NCI-H2171 (cell line): ENCODE measurements at places on chromosomes 11 and 22.

- peak; percentile 56 for DNase-seq
Observed at GRCh38 chr11:130634961-130635473, 186.6 kb downstream of the ADAMTS15 start.

- DNase-seq = no peak
Observed at GRCh38 chr22:43554694-43555365, 143.0 kb downstream of the MPPED1 start.

- DNase-seq = no peak
Observed at GRCh38 chr11:121394785-121395184, 57.3 kb upstream of the SORL1 start.

GRCh38 chr22:38203090-38203810 lies 1.5 kb downstream of the MAFF start:
- no peak for DNase-seq

GRCh38 chr22:44928136-44928463 lies 81.7 kb downstream of the PHF21B start:
- DNase-seq = no peak

GRCh38 chr11:123338266-123338800 lies 91.7 kb upstream of the GRAMD1B start:
- DNase-seq = no peak

GRCh38 chr11:43222215-43222614 lies 89.6 kb upstream of the API5 start:
- DNase-seq = no peak

DNA sequence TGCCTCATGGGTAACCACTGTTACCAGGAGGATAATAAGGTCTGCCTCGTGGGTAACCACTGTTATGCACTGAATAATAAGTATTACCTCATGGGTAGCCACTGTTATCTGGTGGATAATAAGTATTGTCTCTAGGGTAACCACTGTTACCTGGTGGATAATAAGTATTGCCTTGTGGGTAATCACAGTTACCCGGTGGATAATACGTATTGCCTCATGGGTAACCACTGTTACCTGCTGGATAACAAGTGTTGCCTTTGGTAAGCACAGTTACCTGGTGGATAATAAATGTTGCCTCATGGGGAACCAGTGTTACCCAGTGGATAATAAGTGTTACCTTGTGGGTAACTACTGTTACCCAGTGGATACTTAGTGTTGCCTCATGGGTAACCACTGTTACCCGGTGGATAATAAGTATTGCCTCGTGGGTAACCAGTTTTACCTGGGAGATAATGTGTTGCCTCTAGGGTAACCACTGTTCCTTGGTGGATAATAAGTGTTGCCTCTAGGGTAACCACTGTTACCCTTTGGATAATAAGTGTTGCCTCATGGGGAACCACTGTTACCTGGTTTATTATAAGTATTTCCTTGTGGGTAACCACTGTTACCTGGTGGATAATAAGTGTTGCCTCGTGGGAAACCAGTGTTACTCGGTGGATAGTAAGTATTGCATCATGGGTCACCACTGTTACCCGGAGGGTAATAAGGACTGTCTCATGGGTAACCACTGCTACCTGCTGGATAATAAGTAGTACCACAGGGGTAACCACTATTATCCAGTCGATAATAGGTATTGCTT lies 10.6 kb upstream of the NXPE4 start:
- DNase-seq = no peak

GRCh38 chr11:132030896-132031295 lies 660.5 kb downstream of the NTM start:
- no peak for DNase-seq

DNA sequence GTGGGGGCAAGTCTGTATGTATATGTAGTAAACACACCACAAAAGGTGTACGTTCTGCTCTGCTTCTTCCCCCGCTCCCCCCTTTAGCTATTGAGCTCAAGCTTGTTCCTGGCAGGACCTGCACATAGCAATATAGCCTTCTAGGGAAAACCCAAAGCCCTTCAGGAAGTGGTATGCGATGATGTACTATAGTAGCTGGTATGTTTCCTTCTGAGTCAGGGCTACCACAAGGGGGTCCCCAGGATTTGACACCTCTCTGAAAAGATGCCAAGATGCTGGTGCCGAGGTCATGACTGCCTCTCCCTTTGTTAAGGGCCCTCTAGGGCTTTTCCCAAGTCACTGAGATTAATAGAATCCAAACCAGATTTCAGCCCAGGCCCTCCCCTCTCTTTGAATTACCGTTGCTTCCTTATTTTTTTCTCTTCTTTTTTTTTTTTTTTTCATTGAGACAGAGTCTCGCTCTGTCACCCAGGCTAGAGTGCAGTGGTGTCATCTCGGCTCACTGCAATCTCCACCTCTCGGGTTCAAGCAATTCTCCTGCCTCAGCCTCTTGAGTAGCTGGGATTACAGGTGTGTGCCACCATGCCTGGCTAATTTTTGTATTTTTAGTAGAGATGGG lies 268.4 kb downstream of the ETS1 start:
- no peak for DNase-seq

GRCh38 chr11:132848336-132848735 lies 684.0 kb downstream of the OPCML start:
- DNase-seq = no peak

DNA sequence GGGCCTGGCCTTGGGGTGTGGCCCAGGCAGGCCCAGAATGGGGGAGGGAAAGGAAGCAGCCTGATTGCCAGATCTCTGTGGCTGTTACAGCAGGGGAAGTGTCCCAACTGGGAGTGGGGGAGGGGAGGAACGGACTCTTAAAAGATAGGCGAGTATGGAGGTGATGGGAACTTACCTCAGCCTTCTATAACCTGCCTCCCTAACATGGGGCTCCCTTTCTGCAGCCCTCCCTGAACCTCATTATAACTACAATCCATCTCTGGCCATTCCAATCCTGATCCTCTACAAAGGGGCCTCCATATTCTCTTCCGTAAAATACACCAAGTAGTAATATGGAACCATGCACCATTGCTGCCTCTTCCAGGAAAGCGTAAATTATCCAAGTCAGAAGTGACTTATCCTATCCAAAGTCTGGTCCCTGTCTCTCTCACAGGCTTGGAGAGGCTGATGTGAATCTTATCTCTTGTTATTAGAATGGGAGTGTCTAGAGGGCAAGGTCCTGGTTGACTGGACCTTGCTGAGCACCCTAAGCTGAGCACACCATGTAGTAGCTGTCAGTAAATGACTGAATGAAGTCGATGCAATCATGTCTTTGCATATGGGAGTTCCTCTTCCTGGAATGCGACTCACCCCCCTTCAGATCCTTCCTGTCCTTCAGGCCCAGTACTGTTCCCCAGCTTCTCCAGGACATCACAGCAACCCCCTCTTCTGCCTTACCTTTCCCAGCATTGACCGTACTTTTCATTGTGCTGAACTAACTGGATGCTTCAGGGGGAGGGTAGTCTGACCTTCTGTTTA lies 5.9 kb downstream of the RHOG start:
- no peak for DNase-seq

DNA sequence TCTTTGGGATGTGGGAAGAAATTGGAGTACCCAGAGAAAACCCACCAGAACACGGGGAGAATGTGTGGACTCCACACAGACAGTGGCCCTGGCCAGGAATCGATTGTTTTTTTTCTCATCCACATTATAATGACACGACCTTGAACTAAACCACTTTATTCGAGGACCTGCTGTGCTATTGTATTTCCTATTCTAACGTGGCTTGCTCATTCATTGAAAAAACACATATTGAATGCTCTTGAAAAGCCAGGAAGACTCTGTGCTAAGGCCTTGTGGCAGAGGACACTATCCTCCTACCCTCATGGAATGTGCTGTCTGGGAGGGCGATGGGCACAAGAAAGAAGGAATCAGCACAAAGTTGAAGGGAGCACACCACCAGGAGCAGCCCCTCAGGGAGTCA lies 9.1 kb upstream of the SREBF2 start:
- no peak for DNase-seq

- DNase-seq = no peak
Observed at GRCh38 chr22:20089977-20090729, 10.1 kb downstream of the DGCR8 start.

- DNase-seq = no peak
Observed at GRCh38 chr22:36768616-36769015, 7.3 kb downstream of the IFT27 start.

DNA sequence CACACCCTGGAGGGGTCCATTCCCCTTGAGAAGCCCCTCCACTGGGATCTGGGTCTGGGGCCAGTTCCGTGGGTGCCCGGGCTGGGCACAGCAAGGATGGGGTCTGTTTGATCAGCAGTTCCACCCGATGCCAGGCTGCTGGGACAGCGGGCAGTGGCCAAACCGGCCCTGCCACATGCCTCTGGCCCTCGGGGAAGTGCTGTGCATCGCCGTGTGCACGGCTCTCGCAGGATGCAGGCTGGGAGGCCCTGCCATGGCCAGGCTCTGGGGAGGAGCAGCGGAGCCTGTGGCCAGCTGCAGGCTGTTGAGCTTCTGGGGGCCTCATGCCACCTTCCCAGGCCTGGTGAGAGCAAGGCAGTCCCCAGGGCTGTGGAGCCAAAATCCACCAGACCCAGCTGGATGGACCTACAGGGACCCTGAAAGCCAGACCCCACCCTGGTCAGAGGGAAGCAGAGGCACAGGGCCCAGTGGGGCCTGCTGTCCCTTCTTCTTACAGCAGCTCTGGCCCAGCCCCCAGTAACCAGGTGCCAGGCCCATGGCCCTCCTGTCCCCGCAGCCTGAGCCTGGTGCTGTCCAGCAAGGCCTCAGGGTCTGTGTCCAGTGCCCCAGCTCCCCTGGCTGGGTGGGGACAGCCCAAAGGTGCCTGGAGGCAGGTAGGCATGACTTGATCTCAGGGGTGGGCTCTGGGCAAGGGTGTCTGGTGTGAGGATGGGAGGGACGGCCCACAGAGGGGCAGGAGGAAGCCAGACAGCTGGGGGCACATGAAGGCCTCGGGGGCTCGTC lies 57.3 kb downstream of the WNT7B start:
- no peak for DNase-seq

DNA sequence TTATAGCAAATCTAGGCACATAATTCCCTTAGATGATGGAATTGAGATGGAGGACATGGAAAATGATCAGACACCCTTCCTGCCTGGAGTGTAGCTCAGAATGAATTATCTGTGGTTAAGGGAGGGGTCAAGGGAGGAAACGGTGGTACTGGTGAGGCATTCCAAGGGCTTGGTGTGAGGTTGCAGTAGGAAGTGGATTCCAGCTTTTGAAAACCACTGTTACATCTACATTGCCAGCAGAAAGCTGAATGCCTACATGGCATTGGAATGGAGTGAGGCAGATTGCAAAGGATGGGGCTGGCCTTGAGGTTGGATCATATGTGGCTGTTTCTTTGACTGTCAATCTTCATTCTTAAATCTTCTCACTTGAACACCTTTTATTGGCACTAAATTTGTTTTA lies 684.4 kb downstream of the NTM start:
- DNase-seq = no peak

GRCh38 chr11:37371346-37371970 lies 773.4 kb upstream of the RAG2 start:
- DNase-seq = no peak

- DNase-seq = no peak
Observed at GRCh38 chr11:114397349-114397982, 2.8 kb downstream of the C11orf71 start.

GRCh38 chr11:97118614-97119200 lies 728.9 kb downstream of the JRKL start:
- DNase-seq = no peak

DNA sequence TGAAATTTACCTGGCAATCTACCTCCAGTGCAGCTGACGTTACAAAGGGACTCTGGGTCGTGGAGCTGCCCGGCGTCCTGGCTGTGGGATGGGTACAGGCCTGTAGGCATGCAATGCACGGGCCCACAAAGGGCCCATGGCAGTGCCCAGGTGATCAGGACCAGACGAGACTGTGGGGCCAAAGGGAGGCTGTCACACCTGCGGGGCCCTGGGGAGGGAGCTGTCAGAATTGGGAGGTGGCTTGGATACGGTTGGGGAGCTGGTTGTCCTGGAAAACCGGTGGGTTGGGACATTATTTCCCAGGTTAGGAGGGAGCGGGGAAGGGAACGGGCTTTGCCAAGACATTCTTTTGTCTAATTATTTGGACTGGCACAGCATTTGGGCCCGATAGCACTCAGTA lies 958.5 kb downstream of the BRD1 start:
- DNase-seq = no peak

DNA sequence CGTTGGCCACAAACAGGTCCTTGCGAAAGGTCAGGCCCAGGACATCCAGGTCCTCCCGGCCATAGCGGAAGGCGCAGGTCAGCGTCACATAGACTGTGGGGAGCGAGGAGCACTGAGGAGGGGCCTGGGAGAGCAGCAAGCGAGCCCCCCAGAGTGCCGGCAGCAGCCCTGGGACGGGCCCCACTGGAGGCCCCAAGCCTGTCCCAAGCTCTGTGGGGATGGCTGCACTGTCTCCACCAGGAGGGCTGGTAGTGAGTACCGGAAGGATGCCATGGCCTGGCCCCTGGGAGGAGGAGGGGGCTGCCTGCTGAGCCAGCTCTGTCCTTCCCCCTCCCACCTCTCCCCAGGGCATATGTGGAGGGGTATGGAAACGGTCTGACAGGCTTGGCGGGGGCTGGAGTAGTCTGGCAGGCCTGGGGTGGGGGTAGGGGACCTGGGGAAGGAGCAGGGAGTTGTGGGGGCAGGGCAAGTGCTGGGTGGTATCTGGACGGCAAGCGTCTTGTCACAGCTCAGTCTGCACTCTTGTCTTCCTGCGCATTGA lies 42.9 kb downstream of the TPBGL start:
- no peak for DNase-seq

DNA sequence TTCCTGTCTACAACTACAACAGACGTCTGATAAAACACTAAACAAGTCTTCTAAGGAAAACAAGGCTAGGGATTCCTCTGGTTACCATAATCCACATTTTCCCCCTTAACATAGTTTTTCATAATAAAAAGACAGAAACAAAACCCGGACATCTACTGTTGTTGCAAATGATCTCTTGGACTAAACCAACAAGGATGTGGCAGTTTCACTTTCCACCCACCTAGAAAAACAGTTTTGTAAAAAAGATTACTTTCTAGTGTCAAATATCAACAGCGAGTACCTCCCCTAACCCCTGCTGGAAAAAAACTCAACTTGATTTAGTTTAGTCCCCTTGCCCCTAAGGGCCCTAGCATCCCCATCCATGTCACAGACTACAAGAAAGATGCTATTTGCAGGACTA lies 5.4 kb downstream of the GNG3 start:
- DNase-seq = no peak

- DNase-seq = no peak
Observed at GRCh38 chr11:105202844-105203548, 63.4 kb upstream of the CARD18 start.

DNA sequence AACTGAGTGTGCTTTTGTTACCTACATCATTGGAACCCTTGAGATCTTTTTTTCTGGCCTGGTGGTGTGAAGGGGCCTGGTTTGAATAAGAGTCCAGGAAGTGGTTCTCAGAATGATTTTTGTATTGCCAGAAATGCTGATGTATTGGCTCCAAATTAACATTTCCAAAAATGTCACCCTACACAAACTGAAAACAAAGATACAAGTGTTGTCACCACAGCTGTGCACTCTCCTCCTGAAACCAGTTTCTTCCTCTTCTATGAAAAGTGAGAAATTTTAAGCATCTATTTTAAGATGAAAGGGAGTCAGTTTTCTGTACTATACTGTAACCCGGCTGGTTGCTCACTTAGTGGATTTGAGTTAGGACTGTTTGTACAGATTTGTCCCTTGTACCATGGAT lies 218.8 kb downstream of the PGR start:
- no peak for DNase-seq
